ENCODE measurements at places on chromosomes 6 and 20.
A peak's percentile ranks its signal among the peaks of the same experiment; 100 is the strongest.

DNA sequence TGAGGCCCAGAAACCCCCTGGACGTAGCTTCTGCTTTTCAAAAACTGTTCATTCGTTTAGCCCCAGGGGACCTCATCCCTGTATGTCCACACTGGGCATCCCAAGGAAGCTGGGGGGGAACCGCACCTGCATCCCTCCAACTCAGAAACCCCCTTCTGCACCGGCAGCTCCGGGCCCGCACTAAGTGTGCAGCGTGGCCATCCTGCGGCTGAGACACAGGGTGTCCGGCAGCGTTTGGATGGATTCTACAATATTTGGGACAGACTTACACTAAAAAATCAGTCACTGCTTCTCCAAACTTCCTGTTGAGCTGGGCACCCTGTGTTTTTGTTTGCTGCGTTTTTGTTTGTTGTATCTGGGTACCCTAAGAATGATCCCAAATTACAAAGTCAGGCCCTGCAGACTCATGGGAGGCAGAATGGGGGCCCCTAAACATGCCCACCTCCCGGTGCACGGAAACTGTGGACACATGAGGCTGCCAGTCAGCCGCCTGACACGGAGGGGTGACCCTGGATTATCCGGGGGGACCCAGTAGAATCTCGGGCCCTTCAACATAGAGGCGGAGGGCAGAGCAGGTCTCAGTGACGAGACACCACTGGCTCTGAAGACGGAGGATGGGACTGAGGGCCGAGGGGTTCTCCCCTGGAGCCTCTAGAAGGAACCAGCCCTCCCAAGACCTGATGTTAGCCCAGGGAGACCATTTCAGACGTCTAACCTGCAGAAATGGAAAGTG is 88.2 kb upstream of the BHLHE23 start:
- no peak for DNase-seq

DNA sequence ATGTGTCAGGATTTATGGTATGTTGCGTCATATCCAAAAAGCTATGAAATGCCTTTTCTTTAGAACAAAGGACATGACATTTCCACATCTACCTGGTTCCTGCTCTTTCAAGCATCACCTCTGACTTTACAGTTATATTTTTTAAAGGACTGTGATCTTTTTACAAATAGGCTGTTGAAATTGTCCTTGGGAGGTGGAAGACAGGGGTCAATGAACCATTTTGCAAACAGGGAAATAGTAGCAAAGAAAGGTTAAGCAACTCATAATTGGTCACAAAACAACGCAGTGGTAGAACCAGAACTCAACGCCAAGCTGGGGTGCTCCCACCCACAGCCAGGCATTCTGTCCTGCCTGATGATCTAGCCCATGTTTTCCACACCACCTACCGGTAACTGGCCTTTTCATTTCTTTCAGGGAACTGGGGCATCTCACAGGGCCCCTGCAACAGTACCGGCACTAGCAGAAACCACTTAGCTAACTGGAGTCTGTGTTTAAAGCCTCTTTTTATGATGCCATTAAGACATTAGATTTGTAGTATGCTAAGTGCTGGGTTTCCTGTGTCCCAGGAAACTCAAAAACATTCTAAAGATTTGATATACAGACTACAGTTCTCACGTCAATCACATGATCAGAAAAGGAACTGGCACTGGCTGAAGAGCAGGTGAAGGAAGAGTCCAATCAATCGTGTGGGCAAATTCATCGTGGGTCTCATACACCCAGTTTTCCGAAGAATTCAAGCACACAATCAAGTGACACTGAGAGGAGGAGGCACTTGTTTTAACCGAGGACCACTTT is 13.9 kb downstream of the ZNF217 start:
- no peak for DNase-seq

DNA sequence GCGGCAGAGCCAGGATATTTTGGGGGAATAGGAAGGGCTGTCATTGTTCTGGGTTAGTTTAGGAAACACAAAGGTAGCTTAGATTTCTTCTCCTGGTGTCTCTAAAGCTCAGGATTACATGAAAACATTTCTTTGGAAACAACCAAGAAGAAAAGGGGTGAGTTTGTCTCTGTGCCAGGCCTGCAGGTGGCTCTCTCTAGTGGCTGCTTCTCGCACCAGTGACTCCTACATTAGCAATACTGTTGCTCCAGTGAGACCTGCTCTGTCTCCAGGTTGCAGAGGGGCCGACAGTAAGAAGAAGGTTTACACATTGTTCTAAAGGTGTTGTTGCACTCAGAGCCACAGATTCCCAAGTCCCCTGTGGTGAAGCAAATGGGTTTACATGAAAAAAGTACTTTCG is 104.6 kb upstream of the GLP1R start:
- DNase-seq = no peak

GRCh38 chr6:21537637-21538036 is 55.9 kb upstream of the SOX4 start:
- DNase-seq = peak; percentile 48

GRCh38 chr6:4802312-4802935 is 26.2 kb downstream of the CDYL start:
- no peak for DNase-seq
